Gastrocnemius medialis (tissue), 4 donors: ENCODE measurements at places on chromosomes 4 and X. TPM values are rescaled to one million over a fixed set of nuclear protein-coding genes. Genes with fewer than 3 reads are reported as not detected.

DNA sequence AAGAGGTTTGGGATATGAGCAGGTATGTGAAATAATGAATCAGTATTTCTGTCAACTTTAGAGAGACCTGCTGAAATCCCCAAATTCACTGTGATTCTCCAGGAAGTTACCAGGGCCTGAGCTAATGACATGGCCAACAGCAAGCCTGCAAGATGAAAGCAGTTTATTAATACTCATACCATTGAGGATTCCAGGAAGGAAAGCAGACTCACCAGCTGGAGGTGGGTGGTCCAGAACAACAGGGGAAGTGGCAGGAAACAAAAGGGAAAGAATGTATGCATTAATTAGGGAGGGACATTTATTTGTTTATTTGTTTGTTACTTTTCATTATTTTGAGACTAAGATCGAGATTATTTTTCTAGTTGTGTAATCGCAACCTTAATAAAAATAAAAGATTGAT lies 196.6 kb upstream of the AGA start:
- no peaks in the 10 kb centered on the region for H3K36me3 ChIP-seq
- no peak overlapping the region for H3K4me3 ChIP-seq
- H3K27me3 ChIP-seq, result no peaks in the 10 kb centered on the region
- DNase-seq, result no peak
- H3K4me1 ChIP-seq, result no peaks in the 10 kb centered on the region

The ZNF732 gene
- total RNA-seq, result not detected

The PAGE1 gene
- not detected for total RNA-seq

The ETDA gene
- total RNA-seq, result not detected

The PDGFRA gene
- total RNA-seq, result 23.1 TPM

The USP46 gene
- total RNA-seq, result 10.9 TPM

DNA sequence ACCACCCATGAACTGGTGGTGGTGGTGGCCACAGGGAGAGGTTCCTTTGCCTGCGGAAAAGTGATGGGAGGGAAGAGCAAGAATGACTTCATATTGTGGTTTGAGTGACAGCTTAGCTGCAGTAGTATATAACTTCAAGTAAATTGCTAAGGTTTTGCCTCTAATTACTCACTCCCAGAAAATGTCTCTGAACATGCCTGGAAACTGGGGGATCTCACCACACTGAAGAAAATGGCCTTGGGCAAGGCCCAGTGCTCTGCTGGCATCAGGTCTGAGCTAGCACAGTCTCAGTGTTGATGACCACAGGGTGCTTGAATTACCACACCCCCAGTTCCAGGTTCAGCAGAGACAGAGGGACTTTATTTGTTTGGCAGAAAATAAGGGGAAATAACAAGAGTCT lies 2085.4 kb downstream of the ARAP2 start:
- H3K27ac ChIP-seq, result no peak overlapping the region
- no peaks in the 10 kb centered on the region for H3K4me1 ChIP-seq
- H3K36me3 ChIP-seq, result no peaks in the 10 kb centered on the region
- H3K4me3 ChIP-seq, result no peak overlapping the region
- no peaks in the 10 kb centered on the region for H3K27me3 ChIP-seq
- no peak for DNase-seq

The CFAP299 gene
- not detected for total RNA-seq

DNA sequence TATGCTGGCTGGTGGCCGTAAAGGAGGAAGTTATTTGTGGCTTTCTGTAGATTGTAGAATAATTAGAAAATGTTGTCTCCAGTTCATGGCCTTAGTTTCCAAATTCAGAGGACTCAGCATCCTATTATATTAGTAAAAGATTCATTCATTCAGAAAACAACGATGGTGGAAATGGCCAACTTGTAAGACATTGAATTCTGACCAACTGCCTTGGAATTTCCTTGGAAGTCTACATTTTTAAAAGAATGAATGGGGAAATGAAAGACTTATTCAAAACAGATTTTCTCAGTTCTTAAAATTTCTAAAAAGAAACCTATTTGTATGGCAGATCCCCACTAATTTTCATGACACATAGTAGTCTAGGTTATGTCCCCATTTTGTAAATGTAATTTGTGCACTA lies 561.5 kb downstream of the ANKRD50 start:
- H3K27ac ChIP-seq, result no peak overlapping the region
- H3K4me1 ChIP-seq, result no peaks in the 10 kb centered on the region
- no peaks in the 10 kb centered on the region for H3K27me3 ChIP-seq
- no peak overlapping the region for H3K4me3 ChIP-seq
- DNase-seq, result no peak
- no peaks in the 10 kb centered on the region for H3K36me3 ChIP-seq

- H3K36me3 ChIP-seq, result no peaks in the 10 kb centered on the region
- H3K4me1 ChIP-seq, result no peaks in the 10 kb centered on the region
- H3K27me3 ChIP-seq, result no peaks in the 10 kb centered on the region
Measured at GRCh38 chr4:122539861-122540465, 80.9 kb downstream of the IL21 start.

The LIMCH1 gene
- total RNA-seq, result 71.4 TPM
